Stimulated activated CD4-positive, alpha-beta T cell treated with anti-CD3 and anti-CD28 coated beads, Interleukin-4, amount 100 ng/mL, for 24 hours (primary cell): ENCODE measurements at places on chromosomes 7 and 10.

DNA sequence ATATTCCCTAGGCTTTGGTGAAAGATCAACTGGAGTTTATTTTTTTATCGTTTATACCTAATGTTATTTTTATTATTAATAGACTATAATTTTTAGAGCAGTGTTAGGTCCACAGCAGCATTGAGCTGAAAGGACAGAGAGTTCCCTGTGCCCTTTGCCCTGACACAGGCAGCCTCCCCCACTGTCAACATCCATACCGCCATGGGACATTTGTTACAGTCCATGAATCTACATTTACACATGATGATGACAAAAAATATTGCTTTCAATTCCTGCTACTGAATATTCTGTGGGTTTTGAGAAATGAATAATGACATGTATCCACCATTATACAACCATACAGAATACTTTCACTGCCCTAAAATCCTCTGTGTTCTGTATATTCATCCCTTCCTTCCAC is 1297.5 kb upstream of the SORCS1 start:
- DNase-seq = no peak

GRCh38 chr10:114541081-114541796 is 116.8 kb downstream of the ABLIM1 start:
- DNase-seq = peak; percentile 77

DNA sequence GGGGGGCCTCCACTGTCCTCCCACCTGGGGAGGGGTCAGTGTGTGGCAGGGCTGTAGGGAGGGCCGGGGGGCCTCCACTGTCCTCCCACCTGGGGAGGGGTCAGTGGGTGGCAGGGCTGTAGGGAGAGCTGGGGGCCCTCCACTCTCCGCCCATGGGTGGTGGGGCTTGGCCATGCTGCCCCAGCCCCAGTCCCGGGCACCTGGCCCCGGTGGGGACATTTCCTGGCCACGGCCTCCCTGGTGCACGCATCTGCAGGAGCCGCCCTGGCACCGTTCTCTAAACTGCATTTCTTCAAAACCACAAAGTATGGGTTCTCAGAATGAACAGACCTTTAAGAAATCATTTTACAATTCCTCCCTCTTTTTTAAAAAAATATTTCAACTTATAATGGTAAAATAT is 89.3 kb upstream of the PDGFA start:
- DNase-seq = no peak

GRCh38 chr7:74615933-74616780 is 41.4 kb upstream of the GTF2I start:
- no peak for DNase-seq

DNA sequence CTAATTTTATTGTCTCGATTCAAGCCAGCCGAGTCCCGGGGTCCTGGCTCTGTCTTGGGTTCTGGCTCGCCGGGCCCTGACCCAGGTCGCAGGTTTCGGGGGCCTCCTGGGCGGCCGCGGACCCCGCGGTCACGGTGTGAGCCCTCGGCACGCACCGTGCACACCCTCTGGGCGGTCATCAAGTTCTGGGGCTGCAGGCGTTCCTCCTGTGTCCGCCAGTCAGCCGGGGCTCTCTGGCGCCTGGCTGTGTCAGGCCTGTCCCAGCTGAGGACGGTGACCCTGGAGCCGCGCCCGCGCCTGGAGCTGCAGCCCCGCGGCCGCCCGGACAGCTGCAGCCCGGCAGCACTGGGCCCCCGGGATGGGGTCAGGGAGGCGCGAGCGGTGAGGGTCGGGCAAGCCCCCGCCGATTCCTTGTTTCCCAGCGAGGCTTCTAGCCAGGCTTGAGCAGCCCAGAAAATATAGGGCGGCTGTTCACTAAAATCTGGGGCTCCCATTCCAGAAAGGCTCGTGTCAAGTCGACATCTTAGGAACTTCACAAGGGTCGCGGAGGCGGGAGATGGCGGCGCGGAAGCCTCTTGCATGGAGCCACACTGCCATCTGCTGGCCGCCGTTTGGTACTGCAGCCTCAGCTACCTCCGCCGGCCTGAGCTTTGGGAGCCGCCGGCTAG is 4.2 kb upstream of the HOXA7 start:
- peak; percentile 89 for DNase-seq

DNA sequence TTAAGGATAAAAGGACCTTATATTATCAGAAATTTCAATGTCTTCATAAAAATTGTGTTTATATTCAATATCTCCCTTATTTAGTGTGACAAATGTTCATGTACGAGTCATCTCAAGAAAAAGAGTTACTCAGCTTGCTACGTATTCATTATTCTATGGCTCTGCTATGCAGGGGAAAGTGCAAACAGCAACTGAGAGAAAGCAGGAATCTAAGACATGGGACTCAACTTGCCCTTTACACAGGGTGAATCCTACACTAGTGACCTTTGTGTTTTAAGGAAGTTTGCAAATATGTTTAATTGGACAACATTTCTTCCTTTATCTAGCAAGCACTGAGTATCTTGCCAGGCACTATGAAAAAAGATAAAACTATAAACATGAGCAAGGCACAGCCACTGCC is 104.7 kb downstream of the NPSR1 start:
- DNase-seq = no peak

DNA sequence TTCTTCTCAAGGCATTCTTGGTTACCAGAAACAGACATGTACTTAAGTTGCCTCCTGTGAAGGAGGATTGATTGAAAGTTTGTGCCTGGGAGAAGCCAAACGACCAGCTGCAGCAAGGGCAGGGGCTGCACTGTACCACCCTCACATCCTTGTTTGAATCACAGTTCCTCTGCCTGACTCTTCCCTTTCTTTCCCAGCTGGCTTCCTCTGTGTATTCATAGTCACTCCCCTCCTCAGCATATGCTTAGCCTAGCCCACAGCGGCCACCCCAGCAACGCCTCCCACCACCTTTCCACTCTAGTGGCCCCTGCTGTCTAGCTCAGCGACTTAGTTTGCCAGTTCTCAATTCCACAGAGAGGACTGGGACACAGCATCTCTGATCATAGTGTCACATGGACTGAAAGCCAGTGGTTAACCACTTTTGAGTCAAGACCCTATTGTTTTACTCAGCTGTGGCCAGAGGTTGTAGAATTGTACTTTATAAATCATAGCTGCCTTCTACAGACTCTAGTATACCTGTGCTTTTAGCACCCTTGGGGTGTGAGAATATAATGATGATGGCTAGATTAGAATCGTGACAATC is 643.0 kb downstream of the SUGCT start:
- DNase-seq = no peak

DNA sequence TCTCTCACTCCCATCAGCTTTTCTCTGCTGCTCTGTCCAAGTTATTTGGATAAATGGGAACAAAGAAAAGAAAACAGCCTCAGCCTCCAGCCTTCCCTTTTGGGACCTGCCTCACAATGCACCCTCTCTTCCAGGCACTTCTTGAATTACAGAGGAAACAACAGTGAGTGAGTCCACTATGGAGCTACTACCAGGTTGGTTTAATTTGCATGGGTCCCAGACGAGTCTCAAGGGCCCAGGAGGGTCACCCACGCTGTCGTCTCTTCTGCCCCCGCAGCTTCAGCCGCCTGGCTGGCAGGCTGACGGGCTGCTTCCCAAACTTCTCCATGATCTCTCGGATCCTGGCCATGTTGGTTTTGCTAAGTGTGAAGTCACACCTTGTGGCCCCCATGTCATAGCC is 80.4 kb downstream of the GPR26 start:
- DNase-seq = no peak

DNA sequence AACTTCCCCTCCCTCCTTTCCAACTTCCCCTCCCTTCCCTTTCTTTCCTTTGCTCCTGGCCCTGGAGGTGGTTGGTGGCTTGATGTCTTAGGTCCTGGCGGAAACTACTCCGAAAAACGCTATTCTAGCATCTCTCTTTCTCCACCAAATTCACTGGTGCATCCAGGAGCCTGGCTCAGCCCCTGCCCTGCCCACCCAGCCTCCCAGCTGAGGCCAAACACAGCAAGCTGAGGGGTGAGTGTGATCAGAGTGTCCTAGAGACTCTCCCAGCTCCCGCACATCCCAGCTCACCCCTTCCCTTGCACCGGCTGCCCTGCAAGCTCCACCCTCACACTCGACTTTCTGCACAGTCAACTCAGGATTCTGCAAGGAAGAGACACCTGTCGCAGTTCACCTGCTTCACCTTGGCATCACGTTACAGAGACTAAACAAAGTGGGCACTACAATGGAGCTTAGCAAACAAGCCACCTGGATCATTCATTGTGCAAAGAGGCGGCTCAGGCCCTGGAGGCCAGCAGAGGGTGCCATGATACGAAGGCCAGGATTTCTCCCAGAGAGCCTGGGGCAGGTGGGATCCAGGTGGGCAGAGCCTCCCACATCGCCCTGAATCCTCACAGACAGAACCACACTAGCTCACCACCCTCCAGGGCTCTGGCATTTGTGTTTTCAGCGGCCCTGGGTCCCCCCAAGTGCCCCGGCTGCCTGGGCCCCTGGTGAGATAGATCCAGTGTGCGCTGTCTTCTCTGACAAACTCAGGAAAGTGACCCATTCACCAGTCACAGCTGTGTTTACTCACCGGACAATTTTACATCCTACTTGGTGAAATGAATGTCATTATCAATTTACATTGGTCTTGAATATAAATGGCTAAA is 169.6 kb downstream of the TCERG1L start:
- no peak for DNase-seq

- DNase-seq = no peak
Measured at GRCh38 chr10:132404911-132405462, 8.0 kb downstream of the PWWP2B start.

DNA sequence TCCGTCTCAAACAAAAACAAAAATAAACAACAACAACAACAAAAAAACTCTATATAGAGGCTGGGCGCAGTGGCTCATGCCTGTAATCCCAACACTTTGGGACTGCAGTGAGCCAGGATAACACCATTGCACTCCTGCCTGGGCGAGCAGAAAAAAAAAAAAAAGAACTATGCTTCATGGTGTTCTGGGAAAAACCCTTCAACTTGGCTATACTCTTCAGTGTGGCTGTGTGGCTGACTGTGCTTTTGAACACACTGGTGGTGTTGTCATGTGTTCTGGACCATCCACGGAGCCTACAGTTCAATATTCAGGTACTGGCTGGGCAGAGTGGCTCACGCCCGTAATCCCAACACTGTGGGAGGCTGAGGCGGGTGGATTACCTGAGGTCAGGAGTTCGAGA is 26.5 kb downstream of the SNX8 start:
- DNase-seq = no peak

- DNase-seq = no peak
Measured at GRCh38 chr10:75033399-75034130, 77.9 kb upstream of the SAMD8 start.

- no peak for DNase-seq
Measured at GRCh38 chr7:151847136-151847535, 29.8 kb downstream of the PRKAG2 start.

- no peak for DNase-seq
Measured at GRCh38 chr10:63192826-63193225, 59.7 kb downstream of the NRBF2 start.

DNA sequence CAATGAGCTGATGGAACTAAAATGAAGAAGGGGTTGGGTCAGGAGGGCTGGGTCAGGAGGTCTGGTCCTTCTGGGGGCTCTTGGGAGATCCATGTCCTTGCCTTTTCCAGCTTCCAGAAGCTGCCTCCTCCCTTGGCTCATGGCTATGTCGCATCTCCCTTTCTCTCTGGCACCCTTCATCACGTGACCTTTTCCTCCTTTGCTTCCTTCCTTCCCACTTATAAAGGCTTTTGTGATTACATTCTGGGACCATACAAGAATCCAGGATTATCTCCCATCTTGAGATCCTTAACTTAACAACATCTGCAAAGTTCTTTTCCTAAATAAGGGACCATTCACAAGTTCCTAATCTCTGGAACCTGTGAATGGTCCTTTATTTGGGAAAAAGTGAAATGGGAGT is 290.2 kb downstream of the GALNT17 start:
- DNase-seq = no peak

- DNase-seq = no peak
Measured at GRCh38 chr7:47323904-47324303, 258.0 kb downstream of the TNS3 start.

- DNase-seq = peak; percentile 20
Measured at GRCh38 chr7:47254081-47254977, 327.6 kb downstream of the TNS3 start.

DNA sequence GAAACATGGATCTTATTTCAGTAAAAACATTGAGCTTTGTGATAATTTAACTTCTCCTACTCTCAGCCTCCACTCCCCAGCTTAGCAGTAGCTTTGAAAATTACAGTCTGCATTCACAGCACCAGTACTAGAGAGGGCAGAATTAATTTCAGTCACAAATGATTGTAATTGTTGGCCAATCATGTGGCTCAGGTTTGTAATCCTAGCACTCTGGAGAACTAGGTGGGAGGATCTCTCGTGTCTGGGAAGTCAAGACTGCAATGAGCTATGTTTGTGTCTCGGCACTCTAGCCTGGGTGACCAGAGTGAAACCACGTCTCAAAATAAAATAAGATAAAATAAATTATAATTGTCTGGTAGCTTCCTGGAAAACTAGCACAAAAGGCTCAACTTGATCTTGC is 620.9 kb downstream of the TNS3 start:
- no peak for DNase-seq

DNA sequence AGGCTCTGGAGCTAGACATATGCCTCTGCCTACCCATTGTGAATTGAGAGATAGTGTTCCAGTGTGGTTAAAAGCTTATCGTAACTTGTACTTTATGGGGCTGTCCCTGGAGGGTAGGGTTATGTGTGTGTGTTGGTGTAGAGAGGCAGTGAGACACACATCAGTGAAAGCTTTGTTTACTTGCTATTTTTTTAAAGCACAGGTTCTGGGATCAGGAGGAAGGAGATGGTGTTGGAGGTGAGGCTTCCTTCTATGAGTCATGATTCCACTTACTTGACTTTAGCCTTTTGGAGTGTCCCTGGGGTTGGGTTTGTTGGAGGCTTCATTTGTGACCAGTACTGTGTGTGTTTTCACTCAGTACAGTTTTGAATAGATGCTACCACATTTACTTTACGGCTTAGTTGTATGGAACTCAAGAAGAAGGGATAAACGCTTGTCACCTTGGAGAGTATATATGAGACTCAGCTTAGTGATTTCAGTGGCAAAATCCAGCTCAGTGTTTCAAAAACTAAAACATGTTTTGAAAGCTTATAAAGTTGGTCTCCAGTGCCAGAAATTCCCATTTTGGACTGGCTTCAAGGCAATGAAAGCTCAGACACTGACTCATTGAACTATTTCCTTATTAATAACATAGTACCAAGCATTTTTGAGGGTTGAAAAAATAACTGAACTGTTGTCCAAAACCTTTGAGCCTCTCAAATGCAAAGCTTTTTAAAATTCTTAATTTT is 106.2 kb downstream of the PLXDC2 start:
- DNase-seq = no peak

- DNase-seq = no peak
Measured at GRCh38 chr10:104509981-104510380, 131.1 kb upstream of the SORCS3 start.

DNA sequence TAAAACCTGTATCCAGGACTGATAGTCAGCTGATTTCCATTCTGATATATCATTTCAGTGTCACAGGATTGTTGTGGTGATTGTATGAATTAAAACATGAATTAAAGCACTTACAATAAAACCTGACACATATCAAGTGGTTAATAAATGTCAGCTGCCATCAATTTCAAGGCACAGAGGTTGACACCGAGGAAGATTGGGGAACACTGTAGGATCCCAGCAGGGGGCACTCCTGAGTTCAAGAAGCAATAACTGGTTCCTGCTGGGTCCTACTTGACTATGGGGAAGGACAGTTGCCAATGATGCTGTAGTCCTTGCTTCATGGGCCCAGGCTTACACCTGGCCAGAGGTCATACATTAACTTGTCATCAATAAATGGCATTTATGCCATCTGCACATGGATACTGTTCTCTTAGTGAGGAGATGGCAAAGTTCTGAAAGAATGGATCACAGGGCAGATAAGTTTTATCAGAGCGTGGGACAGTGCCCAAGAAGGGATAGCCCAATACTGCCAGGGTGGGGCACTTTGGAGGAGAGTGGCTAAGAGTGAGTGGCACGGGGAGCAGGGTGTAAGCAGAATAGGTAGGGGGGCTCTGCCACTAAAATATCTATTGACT is 24.1 kb downstream of the FZD1 start:
- DNase-seq = no peak
